ENCODE measurements at places on chromosomes 5 and 9.

GRCh38 chr5:135337064-135337463, 62.0 kb downstream of the MACROH2A1 start:
- DNase-seq = no peak

DNA sequence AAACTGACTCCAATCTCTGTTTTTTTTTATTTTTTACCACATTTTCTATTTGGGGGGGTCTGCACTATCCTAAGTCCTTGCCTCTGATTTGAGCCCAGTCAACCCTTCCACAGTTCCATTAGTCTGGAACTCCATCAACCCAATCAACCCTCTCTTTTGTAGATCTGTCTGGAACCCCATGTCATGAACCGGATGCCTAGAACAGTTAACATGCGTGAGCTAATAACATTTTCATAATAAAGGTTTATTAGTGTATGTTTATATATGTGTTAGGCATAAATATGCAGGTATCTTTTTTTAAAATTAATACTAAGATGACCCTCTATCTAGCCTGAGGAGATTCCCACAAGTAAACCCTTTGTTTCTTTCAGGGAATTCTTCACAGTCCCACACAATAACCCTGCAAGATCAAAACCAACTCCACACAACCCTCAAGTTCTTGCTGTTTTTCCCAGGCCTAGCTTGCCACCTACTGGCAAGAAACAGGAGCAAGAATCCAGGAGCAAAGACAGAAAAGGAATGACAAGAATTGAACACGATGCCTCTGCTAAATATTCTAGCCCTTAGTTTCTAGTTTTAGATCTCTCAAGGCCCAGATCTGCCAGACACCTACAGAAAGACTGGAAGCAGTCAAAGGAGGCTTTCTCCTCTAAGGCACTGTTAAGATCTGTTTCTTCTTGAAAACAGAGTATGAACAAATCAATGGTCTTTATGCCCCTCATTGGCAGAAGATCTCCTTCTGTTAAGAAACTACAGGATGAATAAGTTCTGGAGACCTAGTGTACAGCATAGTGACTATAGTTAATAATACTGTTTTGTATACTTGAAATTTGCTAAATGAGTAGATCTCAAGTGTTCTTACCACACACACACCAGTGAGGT, 100.4 kb downstream of the TRIM36 start:
- no peak for DNase-seq

DNA sequence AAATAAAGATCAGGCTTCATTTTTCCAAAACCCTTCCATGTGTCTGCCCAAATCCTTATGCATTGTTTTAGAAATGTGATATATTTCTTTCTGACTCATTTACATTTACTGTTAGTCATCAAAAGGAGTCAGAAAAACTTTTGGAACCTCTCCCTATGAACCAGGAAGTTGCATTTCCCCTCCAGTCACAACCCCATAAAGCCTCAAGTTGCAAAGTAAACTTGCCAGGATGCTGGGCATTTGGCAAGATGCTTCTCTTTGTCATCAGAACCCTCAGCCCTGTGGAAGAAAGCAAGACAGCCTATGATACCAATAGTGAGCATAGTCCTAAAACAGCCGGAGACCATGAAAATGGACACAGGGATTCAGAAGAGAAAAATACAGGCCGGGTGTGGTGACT, 84.2 kb downstream of the MUSK start:
- no peak for DNase-seq

DNA sequence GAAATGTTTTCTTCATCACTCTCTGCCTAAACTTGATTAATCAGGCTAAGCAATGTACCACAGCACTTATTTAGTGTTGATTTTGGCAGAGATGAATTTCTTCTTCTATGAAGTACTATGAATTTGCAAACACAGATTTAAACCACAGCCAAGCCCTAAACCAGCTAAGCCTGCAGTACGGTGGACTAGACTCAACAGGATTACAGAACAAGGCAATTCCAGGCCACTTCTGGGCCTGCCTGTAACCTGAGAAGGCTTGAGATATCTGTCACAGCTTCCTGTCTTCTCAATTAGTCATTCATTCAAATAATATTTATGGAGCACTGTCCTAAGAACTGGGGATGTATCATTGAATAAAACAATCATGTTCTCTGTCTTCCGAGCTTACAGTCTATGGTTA, 32.4 kb upstream of the CAST start:
- DNase-seq = no peak

DNA sequence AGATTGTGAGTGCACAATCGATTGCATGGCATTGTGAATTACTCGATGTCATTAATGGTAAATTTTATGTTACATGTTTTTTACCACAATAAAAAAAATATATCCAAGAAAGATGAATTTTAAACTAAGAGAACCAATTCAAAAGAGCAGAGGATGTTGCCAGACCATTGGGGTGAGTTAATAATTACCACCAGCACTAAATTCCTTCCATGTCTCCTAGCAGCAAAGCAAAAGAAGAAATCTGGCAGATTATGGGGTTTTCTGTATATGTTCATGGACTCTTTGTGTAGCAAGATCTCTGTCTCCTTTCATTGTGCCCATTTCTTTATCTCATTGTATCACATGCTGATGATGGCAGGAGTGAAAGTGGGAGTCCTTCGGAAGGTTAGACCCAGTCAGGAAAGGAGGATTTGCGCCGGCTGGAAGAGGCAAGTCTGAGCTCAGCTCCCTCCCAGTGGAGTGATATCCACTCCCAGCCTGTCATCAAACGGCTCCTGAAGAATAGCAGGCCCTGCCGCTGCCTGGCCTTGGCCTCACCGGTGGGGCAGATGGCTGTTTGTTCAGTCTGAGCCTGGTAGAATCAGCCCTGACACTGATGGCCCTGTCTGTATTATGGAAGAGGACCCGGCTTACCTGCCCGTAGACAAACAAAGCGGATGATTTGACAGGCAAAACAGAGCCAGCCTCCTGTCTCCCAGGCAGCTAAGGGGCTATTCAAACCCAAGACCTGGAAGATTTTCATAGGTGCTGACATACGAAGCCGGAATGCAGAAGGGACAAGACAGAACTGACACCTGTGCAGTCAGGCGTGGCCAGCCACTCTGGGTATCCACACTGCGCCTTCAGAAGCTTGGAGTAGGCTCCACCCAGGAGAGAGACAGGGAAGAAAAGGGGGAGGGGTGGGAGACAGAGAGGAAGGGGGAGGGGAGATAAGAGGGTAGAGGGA, 21.9 kb upstream of the FOXE1 start:
- DNase-seq = no peak

DNA sequence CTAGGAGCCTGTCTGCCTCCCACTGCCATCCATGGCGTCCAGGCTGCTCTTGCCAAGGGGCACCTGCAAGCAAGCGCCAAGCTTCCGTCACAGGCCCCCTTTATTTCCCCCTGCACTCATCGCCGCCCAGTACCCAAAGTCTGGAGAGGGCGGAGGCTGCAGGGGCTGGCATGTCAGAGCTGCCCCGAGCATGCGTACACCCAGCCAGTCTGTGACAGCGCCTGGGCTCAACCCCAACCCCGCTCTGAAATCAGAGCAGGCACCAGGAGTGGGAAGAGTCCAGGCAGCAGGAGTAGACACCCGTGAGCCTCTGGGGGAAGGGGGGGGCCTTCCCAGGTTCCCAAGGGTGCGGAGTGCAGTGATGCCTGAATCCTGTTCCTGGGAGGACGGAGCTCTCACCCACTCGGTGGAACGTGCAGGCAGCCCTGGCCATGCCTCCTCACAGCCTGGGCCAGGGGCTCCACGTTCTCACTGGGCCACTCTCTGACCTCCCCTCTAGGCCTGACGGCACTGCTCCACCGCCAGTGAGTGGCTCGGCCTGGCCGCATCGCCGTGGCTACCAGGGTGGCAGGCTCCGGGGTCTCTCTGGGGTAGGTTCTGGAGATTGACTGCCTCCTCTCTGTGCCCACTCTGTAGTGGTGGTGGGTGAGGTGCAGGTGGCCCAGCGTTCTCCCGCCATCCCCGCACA, 469.0 kb downstream of the CDH9 start:
- no peak for DNase-seq

DNA sequence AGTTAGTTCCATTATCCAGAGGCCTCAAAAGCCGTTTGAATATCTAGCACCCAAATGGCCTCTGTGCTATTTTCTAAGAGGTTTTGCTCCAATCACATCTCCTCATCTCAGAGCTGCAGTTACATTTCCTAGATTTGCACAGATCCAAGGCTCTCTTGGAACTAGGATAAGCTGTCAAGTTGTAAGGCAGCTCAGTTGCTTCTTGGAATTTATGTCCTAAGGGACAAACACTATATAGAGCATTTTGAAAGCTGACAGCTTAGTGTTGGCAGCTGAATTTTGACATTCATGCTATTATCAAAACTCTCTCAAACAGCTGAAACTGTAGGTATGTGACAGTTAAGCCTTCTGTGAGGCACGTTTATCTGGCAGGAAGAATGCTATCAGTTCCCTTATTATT, 97.0 kb downstream of the MACIR start:
- DNase-seq = no peak

DNA sequence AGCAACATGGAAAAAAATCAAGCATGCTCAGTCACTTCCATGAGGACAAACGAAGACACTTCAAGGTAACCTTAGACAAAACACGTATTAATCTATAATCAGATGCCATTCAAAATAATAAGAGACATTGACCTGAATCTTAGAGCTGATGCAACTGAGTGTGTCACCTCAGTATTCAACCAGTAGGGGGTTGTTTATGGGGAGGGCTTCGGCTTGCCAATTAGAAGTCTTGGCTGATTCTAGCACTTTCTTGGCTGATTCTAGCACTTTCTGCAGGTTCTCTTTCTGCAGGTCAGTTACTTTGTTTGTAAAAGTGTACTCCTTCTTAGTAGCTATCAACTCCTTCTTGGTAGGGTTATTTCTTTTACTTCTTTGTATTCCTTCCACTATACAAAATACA, 317.6 kb downstream of the ENC1 start:
- DNase-seq = no peak

GRCh38 chr5:69011910-69012309, 81.9 kb upstream of the SLC30A5 start:
- no peak for DNase-seq
